ENCODE measurements at places on chromosomes 1 and 21.

GRCh38 chr1:94240822-94241221 is 3.4 kb upstream of the ARHGAP29 start:
- peak; percentile 27 for DNase-seq

DNA sequence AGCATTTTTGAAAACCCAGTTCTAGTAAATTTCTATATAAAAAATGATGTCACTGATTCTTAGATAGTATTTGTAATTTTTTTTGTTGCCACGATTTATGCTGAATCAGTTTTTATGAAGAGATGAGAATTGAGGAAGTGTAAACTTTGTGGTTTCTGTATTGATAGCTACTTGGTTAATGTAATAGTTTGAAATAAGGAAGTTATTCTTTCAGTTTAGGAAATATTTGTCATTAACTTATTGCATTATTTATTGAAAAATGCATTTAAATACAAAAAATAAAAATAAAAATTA is 97.8 kb downstream of the ZFYVE9 start:
- no peak for DNase-seq

DNA sequence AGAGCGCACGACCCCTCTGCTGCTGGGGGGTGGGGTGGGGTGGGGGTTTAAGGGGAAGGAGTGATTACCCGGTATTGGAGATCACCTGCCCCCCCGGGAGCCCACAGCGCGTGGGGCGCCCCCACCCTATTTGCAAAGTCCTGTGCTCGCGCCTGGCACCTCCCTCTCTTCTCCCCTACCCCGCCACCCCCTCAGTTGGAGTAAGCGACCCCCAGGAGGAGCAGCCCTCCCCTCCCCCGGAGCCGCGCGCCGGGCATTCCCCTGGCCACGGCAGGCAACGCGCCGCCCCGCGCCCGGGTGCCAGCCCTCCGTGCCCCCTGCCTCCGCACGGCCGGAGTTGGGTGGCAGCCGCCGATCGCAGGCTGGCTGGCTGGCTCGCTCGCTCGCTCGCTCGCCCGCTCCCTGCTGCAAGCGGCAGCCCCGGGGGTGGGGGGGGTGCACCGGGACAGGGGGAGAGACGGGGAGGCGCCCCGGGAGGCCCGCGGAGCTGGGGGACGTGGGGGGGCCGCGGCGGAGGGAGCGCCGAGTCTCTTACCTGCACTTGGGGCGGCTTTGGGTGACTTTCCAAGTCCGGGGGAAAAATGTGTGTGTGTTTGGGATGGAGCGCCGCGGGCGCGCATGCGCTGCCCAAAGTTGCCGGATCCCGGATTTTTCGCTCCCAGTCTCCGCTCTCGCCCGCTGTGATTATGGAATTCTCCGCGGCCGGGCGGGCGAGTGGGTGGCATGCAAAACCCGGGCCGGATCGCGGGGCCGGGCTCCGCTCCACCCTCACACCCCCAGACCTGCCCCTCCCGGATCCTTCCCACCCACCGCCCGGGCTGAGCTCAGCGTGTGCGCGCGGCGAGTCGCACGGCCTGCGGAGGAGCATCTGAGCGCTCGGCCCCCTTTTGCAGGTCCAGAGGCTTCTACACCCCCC is at the start of gene CASZ1:
CASZ1 (minus strand) TSS at position 618 of the 916 bp plus-strand sequence. CDS start 102,757 bp downstream, outside the sequence.
- peak; percentile 90 for DNase-seq

DNA sequence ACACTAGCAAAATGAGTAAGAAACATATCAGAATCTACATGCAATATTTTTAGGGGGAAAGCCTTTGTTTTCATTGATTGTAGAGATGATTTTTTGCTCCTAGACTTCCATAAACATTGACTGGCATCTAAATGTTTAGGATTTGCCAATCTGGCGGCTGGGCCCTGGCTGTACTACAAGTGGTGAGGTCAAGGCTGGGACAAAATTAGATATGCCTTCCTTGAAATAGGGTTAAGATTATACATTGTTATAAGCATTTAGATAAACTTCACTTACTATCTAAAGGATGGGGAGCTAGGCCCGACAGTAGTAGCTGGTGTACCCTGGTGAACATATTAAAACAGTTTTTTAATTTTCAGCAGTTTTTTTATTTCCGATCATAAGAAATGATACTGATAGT is 5.2 kb downstream of the NFIA start:
- DNase-seq: no peak

GRCh38 chr1:54312796-54313316 is 93.3 kb downstream of the SSBP3 start:
- DNase-seq: no peak

GRCh38 chr1:246748867-246749266 is 24.7 kb downstream of the SCCPDH start:
- no peak for DNase-seq

GRCh38 chr21:39386194-39386593 is 37.3 kb upstream of the HMGN1 start:
- DNase-seq: peak; percentile 15

GRCh38 chr1:224929335-224930237 is at the start of gene DNAH14:
Gene DNAH14 (plus strand): TSS chr1:224929675. CDS start chr1:224952703, 23,028 bp downstream.
- DNase-seq: peak; percentile 77

- peak; percentile 26 for DNase-seq
Measured at GRCh38 chr21:15592271-15592860, 137.4 kb upstream of the USP25 start.

DNA sequence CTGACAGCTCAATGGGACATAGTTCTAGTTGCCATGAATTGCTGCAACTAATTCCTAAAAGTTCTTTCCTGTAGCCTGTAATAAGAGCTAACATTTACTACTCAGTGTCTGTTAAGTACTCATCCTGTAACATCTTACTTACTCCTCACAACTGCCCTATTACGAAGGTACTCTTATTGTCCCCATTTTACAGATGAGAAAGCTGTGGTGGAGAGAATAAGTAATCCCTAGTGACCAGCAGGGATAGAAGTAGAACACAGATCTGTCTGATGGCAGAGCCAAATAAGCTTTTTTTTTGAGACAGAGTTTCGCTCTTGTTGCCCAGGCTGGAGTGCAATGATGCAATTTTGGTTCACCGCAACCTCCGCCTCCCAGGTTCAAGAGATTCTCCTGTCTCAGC is 3.1 kb downstream of the STK40 start:
- no peak for DNase-seq

- no peak for DNase-seq
Measured at GRCh38 chr1:223114871-223115270, 28.2 kb downstream of the TLR5 start.

GRCh38 chr1:214603819-214604252 is 841 bp downstream of the CENPF start:
- no peak for DNase-seq

DNA sequence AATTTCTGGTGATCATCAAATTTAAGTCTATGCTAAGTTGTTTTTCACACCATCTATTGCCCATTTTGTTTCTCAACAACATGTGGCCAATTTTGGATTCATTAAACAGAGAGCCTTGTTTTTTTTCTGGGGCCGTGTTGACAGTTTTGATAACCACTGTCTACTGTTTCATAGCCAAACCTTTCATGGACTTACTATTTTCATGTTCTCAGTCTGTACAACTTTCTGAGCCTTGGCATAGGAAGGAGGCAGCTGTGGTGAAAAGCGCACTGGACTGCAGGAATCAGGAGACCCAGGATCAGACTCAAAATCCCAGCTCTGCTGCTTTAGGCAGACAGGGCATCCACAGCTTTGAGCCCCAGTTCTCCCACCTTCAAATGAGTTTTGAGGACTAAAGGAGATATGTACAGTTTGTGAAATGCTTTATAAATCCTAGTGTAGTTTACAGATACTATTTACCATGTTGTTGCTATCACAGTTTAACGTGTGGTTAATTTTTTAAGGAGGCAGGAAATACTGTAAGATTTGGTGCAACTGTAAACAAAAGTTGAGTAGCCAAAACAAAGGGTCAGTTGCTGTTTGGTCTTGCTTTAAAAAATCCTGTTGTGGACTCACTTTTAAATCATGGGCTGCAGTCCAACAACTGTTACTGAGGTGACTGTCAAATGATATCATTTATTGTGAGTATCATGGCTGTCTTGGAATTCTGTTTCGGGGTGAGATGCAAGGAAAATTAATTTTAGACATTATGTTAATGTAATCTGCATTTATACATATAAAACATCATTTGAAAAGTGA is 2.9 kb downstream of the MACO1 start:
- DNase-seq: no peak

DNA sequence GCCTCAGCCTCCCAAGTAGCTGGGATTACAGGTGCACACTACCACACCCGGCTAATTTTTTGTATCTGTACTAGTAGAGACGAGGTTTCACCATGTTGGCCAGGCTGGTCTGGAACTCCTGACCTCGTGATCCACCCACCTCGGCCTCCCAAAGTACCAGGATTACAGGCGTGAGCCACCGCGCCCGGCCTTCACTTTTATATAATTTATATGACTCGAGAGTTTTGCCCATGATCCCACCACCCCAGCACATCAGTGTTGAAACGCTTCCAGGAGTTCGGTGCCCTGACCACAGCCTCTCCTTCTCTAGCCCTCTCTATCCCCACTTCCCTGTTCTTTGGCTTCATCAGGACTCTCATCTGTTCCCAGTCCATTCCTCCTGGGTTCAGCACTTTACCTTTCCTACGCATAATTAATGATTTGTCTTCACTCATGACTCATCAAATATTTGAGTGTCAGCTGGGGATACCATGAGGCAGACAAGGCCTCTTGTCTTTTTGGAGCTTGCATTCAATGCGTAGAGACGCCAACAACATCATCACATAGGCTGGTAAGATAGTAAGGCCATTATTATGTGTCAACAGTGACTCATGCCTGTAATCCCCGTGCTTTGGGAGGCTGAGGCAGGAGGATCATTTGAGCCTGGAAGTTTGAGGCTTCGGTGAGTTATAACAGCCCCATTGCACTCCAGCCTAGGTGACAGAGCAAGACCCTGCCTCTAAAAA is 1.4 kb downstream of the PMF1 start:
- no peak for DNase-seq

DNA sequence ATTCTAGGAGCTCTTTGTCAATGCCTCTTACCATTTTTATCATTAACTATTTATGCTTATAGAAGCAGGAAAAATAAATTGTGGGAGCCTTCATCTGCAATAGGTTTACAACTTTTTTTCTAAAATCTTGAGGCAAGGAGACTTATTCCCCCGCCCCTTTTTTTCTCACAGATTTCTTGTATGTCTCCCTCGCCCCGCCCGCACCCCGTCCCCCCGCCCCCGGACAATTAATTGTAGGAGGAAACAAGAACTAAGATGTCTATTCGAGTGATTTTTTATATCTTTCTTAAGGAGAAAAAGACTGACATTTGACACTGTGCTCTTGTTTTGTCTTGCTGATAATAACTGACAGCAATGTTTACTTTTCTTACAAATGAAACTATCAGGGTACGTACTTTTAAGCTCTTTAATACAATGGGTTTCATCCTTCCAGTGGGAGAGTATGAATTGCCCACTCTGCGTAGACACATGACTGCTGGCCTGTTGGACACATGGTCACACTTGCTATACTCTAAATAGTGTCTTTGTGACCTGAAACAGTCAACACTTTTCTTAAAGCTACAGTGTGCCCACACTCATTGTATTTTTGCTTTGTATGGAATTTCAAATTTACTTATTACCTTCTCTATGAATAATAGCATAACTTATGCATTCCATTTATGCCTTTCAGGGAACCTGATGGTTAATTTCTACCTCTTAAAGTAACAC is 1.5 kb upstream of the IVNS1ABP start:
- DNase-seq: no peak

DNA sequence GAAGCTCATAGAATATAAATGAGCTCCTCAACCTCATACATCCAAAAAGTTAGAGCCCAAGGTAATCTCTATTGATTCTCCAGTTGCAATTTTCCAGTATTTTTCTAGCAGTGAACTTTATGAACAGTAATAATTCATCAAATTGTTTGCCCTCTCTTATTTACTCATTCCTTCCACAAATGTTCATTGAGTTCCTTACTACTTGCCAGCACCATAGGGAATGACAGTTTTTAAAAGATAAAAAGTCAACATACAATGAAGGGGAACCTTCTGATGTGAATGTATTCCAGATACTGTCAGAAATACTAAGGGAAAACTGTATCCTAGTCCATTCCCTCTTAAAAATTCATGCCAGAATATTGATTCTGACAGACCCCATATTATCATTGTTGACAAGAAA is 277.0 kb upstream of the C1orf87 start:
- no peak for DNase-seq

- no peak for DNase-seq
Measured at GRCh38 chr21:40049931-40050290, 182.7 kb downstream of the PCP4 start.

DNA sequence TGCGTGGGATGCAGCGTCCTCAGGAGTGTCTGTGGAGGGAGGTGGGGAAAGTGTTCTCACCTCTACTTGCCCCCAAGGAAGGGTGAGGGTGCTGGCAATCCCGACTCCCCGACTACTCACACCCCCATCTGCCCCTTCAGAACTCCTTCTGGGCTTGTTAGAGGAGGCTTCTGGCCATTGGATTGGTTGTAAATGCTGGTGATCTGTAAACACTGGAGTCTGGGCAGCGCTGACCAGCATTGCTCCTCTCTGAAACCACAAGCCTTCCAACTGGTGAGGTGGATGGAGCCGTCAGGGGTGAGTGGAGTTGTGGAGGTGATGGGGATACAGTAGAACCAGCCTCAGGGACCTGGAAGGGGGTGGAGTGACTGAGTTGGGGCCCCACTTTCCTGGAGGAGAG is 59.3 kb downstream of the NKAIN1 start:
- DNase-seq: no peak

GRCh38 chr21:17818186-17819113 is 706 bp downstream of the C21orf91 start:
- peak; percentile 33 for DNase-seq

GRCh38 chr1:93593854-93594602 is 87.6 kb downstream of the BCAR3 start:
- no peak for DNase-seq

DNA sequence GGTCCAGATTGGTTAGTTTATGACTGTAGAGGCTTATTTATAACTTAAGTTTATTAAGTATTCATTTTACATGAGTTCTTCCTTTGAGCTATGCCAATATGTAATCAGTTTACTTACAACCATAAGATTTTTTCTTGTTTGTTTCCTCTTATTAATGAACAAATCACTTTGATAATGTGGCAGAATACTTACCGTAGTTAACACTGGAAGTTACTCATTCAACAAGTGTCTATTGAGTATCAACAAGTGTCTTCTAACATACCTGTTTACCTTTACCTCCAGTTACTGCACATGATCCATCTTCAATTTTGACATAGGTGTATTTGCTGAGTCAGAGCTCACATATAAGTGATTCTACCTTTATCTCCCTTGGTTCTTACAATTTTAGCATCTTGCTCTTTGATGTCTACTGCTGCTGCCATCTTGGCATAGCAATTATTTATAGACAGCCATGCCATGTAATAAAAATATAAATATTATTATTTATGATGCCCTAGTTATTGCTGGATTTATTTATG is 205.7 kb downstream of the NCAM2 start:
- no peak for DNase-seq

GRCh38 chr1:58446368-58446767 is 100.2 kb downstream of the OMA1 start:
- no peak for DNase-seq

GRCh38 chr1:100478816-100479215 is 59.1 kb upstream of the GPR88 start:
- DNase-seq: no peak

Measured in NCI-H1105 (cell line).